ENCODE measurements at places on chromosomes 6 and 20.

- no peak for DNase-seq
Observed at GRCh38 chr20:3658019-3658715, 5.0 kb downstream of the GFRA4 start.

DNA sequence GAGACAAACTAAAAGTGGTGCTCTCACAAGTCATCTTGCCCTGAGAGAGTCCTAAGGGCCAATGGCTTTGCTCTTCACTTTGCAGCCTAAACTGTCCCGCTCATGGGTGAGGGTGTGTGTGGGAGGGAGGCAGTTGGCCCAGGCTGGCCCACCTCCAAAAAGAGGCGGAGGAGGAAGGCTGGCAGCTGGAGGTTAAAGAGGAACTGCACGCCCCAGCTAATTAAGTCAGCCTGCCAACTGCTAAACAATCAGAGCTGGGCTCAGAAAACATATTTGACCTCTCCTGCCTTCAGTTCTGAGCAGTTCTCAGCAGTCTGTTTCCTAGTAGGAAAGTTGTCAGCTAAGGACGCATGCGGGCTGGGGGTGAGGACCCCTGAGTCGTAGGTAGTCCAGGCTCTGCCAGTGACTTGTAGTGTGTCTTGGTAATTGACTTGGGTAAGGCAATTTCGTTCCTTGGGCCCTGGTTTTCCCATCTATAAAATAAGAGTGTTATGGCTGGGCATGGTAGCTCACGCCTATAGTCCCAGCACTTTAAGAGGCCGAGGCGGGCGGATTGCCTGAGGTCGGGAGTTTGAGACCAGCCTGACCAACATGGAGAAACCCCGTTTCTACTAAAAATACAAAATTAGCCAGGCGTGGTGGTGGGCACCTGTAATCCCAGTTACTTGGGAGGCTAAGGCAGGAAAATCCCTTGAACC is 17.0 kb downstream of the GSS start:
- no peak for DNase-seq

DNA sequence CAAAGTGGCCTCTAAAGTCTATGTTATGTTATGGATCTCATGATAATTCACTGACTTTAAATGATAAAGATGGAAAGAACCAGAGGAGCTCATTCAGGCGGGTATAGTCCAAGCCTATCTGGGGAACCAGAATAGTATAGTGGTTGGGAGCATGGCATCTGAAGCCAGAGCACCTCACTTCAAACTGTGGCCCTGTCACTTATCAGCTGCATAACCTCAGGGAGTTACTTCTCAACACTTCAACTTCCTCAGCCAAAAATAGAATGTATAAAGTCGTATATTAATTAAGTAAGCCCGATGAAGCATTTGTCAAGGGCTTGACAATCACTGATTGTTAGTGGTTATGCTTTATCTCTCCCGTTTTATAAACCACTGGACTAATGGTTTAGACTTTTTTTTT is 112.7 kb downstream of the RTN4IP1 start:
- DNase-seq, result no peak

GRCh38 chr6:77038807-77039206 is 424.5 kb downstream of the HTR1B start:
- no peak for DNase-seq

DNA sequence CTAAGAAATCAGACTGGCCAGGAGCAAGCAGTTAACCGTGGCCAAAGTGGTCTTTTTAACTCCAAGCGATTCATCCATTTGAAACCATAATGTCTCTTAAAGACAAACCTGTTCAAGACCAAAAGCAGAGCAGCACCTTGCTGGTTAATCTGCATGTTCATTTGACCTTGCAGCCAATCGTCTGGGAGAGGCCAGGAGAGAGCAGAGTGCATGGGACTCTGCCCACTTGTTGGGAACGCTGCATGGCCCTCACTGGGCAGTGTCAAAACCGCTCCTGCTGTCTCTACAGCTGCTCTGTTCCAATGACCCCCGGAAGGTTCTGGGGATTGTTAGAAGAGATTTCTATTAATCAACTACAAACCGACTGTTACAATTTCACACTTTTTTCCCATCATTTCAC is 79.6 kb downstream of the OLIG3 start:
- DNase-seq, result no peak

GRCh38 chr6:134480593-134480992 is 162.7 kb upstream of the SGK1 start:
- no peak for DNase-seq

GRCh38 chr6:109695468-109695867 is 4.4 kb downstream of the FIG4 start:
- DNase-seq, result no peak

DNA sequence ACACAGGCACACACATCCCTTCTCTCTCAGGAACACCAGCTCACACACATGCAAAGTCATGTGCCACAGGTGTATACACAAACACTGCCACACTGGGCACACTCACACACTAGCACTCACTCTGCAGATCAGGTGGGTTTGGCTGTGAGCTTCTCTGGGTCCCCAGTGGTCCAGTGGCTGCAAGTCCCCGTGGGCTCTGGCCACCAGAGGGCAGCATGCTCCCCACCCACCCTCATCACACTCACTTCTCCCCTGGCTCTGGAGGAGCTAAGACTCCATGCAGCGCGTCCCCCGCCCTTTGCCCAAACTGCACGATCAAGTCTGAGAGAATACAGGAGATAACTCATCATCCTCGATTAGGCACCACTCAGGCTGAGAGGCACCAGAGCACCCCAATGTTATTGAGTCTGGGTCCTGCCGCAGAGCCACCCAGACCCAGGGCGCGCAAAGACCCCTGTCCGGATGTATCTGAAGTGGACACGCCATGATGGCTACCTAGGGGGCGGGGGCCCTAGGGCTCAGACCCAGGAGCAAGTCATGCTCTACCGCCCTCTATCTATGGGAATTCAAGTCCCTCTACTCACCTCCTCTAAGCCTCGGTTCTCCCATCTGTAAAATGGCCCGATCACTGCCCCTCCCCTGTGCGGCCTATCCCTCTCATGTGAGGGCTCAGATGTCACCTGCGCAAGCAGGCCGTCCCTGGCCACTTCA is 90.5 kb downstream of the GRM4 start:
- no peak for DNase-seq

- no peak for DNase-seq
Observed at GRCh38 chr20:53622247-53623133, 28.9 kb upstream of the ZNF217 start.

GRCh38 chr6:25138233-25138933 is 140.8 kb upstream of the CARMIL1 start:
- DNase-seq, result no peak

DNA sequence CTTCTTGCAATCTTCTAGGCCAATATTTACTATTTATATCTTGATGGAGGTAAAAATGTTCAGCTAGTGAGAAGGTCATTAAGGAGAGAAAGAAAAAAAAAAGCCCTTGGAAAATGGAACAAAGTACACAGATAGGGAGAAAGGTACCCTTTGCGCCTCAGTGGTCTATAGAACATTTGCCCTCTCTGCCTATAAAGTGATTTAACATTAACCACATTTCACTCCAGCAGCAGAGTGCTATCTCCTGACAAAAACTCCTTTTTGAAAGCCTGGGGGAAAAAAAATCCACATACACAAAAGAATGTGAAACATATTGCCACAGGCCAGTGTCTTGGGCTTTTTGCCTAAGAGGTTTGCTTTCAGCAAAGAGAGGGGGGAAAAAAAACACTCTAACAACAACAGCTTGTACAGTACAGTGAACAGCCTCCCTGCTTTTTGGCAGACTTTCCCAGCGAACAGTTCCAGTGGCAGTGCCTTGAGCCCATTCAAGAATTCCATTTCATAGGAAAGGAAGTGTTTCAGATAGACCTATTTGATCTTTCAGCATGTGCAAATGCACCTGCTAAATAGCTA is 695 bp downstream of the ARHGAP18 start:
- DNase-seq, result no peak

GRCh38 chr20:4567170-4567569 is 154.5 kb upstream of the PRND start:
- DNase-seq, result no peak

DNA sequence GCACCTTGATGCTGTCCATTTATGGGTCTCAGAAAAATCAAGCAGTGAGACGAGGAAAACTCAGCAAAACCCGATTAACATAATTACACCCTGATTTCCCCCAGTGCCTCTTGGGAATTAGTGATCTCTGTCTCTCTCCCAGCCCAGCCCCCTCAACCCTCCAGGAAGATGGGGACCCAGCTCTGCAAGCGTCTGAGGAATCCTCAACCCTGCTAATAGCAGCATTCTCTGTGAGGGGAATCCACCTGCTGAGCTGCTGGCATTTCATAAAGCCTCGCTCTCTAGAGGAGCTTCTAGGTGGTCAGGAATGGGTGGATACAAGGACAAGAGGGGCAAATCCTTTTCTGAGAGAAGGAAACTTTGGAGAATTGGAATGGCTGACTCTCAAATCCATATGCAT is 13.9 kb downstream of the NR2E1 start:
- DNase-seq, result no peak

DNA sequence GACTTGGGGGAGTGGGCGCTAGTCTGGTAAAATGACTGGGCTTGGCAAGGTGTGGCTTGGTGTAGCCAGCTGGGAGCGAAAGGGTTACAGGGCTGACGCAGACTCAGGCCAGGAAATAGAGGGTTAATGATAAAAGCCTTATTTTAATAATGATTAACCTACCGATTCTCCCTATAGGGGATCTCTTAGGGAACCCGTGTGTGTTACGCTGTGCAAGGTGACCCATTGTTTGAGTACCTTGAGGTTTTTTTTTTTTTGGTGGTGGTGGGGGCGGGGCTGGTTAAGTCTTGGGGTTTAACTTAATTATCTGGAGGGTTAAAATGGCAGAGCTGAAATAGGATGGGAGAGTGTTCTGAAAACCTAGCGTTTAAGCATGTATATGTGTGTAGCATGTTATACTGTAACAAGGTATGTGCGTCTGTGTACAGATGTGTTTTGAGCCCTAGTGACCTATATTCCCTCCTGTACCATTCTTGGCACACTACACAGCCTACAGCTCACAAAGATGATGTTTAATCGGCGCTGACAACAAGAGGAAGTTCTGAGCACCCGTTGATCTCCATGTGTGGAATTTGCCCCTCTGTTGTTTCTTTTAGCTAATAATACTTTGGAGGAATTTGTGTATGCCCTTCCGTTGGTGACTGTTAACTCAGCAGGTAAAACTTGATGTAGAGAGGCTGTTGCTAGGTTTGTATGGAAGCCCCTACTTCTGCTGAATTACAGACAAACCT is 1.3 kb downstream of the CARMIL1 start:
- no peak for DNase-seq

GRCh38 chr6:139754898-139755775 is 380.7 kb upstream of the CITED2 start:
- DNase-seq, result no peak

GRCh38 chr6:135411339-135411738 is 86.2 kb downstream of the AHI1 start:
- no peak for DNase-seq

DNA sequence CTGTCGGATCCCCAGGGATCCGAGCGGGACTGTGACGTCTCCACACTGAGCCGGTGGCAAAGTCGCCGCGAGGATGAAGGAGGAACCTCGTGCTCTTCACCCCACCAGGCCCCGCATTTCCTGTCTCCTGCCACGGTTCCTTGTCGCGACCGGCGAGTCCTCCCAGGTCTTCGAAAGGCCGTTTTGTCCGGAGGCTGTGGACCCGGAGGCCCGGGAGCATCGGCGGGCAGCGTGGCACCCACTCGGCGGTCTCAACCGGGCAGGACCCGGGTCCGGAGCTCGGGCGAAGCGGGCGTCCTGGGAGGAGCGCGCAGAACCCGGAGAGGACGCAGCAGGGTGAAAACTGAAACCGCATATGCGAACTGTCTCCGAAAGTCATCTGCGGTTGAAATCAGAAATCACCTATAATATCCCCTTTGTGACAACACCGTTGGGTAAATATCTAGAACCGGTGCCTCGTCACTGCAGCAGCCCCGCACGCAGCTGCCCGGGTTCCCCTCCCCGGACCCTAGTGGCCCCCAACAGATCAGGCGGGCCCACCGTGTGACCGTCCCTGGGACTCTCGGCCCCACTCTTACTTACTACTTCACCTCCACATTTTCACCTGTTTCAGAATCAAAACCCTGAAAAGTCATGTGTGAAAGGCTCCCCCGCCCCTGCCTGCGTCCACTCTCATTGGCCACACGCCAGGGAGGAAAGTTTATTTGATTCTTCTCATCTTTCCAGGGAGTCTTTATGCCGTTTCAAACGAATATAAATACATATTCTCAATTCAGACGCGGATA is 3.1 kb upstream of the ULBP2 start:
- DNase-seq, result no peak

DNA sequence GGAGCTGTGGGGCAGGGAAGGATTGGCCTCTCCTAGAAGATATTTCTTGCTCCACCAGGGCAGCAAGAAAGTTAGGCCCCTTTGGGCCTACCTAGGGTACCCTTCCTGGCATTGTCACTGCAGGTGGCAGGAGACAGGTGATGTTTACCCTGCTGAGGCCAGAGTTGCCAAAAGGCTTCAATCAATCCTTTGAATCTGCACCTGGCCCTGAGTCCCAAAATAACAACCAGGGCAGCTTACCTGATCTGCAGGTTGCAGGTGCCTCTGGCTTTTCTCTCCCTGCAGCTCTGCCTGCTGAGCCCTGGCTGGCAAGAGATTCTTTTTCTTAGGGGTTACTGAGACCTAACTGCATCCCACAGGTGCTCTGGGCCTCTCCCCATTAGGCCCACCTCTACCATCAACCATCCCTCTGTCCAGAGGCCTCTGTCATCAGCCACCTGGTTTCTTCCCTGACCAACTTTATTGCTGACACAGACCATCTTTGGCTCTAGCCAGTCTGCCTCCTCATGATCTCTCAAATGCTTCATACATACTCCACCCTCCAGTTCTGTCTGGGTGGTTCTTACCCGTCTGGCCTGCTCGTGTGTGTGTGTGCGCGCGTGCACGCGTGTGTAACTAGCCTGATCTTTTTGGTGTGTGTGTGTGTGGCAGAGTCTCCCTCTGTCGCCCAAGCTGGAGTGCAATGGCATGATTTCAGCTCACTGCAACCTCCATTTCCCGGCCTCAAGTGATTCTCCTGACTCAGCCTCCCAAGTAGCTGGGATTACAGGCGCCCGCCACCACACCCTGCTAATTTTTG is 13.7 kb downstream of the BCL2L1 start:
- DNase-seq, result no peak

DNA sequence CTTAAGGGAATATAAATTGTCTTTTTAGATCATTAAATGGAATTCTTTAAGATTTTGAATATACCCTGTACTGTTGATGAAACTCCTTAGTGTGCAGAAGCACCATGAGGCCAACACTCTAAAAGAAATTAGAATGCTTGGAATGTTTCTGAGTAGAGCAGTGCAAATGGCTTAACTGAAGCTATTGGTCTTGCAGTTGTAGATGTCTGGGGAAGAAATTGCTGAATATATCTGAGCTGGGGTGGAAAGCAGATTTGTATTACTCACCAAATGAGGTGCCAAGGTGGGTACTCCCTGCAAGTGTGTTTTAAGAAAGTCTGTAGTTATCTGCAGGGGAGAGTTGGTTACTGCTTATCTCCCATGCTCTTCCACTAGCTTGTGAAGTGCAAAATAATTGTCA is 119.0 kb downstream of the ADGRG6 start:
- no peak for DNase-seq

- DNase-seq, result no peak
Observed at GRCh38 chr20:31977080-31977479, 9.1 kb downstream of the XKR7 start.

- no peak for DNase-seq
Observed at GRCh38 chr6:54083287-54083686, 28.0 kb upstream of the MLIP start.

All from esophagus squamous epithelium (tissue), 5 donors.